ENCODE measurements at places on chromosomes 11 and 22.
A peak's percentile ranks its signal among the peaks of the same experiment; 100 is the strongest.

GRCh38 chr11:45870706-45871105 is 14.7 kb upstream of the MAPK8IP1 start:
- no peak for DNase-seq

GRCh38 chr22:28222976-28223745 is 304.1 kb upstream of the PITPNB start:
- no peak for DNase-seq

GRCh38 chr11:117315285-117316196 is 515 bp downstream of the BACE1 start:
- no peak for DNase-seq

- no peak for DNase-seq
These were observed 35.7 kb upstream of the MUC5AC start for GRCh38 chr11:1121813-1122663.

GRCh38 chr22:37112084-37112728 is 2.7 kb upstream of the TMPRSS6 start:
- DNase-seq = no peak

DNA sequence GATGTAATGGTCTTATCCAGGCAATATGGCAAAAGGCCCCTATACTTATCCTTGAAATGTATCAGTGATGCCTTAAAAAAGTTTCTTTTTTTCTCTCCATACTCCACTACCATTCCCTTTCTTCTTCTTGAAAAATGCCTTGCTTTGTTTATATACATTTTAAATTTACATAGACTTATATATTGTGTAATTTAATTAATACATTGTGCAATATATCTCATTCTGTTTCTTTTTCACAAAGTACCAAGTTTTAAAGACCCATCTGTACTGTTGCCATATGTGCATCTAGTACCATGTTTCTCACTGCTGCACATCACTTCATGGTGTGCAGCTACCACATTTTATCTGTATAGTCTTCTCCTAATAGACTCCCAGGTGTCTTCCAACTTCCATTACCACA is 7.5 kb downstream of the MMP8 start:
- no peak for DNase-seq

GRCh38 chr11:720642-721246 is 14.7 kb downstream of the EPS8L2 start:
- no peak for DNase-seq

GRCh38 chr11:19071255-19071654 is 10.7 kb upstream of the MRGPRX2 start:
- peak; percentile 22 for DNase-seq

DNA sequence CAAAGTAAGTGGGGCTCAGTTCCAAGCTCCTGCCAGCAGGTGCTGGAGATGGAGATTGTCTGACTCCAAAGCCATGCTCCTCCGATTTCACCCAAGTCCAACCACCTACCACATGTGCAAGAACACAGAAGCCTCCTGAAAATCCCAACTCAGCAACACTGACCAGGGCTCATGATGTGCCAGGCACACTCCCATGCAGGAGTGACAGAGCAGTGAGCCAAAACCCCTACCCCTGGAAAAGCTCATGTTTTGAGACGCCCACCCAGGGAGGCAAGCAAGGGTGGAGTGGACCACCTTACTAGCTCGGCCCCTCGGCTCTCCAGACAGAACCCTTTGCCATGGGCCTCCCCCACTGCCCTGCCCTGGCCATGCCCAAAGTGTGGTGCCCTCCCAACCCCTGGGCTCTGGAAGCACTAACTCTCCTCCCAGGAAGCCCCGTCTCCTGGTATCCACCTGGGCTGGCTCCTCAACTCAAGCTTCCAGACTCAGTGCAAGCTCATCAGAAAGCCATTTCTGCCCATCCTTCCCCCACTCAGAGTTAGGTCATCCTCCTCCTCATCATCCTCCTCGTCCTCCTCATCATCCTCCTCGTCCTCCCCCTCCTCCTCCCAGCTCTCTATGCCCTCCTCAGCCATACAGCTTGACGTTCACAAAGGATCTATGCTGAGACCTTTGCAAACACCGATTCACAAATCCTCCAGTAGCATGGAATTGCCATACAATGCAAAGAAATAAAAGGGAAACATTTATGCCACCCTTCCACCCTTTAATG is 154.9 kb downstream of the MPPED1 start:
- no peak for DNase-seq

DNA sequence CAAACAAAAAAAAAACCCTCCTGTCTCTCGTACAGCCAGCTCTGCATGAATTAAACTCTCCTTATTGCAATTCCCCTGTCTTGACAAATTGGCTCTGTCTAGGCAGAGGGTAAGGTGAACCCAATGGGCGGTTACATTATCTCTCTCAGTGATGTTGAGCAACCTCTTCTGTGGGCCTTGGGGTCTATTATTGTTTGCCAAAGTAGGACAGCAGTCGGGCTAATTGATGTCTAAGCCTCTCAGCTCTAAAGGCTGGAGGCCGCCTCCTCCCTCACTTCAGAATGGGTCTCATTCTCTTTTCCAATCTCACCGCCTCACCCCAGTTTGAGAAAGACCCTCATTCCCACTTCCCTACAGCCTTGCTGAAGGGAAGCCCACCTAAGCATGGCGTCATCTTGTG is 1.3 kb upstream of the SLC25A45 start:
- DNase-seq = no peak

- DNase-seq = no peak
These were observed 546.8 kb downstream of the BUD13 start for GRCh38 chr11:116225784-116226585.

- DNase-seq = no peak
These were observed 548.2 kb downstream of the TBC1D22A start for GRCh38 chr22:47310601-47311000.

DNA sequence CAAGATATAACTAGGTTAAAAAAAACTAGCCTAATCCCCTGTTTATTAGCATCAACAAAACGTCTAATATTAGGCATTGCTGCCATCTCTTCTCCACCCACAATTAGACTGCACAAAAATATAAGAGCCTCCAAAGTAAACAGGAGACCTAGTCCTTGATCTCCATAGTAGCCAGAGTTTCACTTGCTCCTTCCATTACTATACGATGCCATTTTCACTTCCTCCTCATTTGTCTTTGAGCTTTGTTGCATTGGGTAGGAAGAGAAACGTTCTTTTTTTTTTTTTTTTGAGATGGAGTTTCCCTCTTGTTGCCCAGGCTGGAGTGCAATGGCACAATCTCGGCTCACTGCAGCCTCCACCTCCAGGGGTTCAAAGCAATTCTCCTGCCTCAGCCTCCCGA is 42.3 kb upstream of the RDX start:
- DNase-seq = no peak

DNA sequence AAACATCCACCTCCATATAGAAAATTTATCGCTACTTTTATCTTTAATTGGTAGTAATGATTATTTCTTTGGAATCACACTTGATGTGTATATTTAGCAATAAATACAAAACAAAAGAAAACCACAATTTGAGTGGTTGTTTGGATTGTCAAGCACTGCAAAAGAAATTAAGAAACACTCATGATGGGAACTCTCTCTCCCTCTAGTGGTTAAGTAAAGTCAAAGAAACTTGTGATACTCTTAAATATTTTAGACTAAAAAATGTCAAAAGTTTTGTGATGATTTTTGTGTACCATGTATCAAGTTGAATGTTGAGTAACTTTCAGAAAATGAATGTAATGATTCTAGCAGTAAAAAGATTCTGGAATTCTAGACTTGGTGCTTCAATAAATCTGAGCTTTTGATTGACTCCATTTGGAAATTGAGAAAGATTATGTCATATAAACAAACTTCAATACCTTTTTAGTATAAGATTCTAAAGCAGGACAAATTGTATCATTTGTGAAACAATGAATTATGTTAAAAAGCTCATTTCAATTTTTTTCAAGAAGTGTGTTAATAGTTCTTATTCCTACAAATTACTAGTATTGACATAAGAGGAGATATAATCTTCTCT is 20.8 kb downstream of the MUC15 start:
- no peak for DNase-seq

DNA sequence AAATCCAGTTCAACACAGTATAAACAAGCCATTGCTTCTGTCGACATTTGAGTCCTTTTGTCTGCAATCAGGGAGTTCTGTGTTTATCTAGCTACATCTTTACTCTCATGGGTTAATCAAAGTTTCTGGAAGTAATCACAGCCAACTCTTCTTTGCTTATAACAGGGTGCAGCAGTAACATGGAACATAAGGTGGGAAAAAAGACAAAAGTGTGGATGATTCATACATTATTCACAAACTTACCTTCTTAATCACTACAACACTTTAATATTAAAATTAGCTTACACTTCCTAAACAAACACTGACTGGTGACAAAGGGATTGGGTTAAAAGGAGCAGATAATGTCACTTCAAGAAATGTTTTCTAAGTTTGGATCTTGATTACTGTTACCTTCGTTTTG is 44.7 kb downstream of the SNX19 start:
- no peak for DNase-seq

DNA sequence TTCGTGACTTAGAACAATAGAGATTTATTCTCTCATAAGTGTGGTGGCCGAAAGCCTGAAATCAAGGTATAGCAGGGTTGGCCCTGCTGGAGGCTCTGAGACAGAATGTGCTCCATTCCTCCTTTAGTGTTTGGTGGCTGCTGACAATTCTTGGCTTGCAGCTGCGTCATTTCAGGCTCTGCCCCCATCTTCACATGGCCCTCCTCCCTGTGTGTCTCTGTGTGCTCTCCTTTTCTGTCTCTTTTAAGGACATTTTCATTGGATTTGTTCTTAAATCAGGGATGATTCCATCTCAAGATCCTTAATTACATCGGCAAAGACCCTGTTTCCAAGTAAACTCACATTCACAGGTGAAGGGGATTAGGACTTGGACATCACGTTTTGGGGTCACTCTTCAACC is 10.2 kb upstream of the APOL6 start:
- no peak for DNase-seq

- DNase-seq = no peak
These were observed 97.6 kb upstream of the B3GAT1 start for GRCh38 chr11:134509381-134510232.

GRCh38 chr22:42560381-42560780 is 6.6 kb downstream of the SERHL2 start:
- no peak for DNase-seq

DNA sequence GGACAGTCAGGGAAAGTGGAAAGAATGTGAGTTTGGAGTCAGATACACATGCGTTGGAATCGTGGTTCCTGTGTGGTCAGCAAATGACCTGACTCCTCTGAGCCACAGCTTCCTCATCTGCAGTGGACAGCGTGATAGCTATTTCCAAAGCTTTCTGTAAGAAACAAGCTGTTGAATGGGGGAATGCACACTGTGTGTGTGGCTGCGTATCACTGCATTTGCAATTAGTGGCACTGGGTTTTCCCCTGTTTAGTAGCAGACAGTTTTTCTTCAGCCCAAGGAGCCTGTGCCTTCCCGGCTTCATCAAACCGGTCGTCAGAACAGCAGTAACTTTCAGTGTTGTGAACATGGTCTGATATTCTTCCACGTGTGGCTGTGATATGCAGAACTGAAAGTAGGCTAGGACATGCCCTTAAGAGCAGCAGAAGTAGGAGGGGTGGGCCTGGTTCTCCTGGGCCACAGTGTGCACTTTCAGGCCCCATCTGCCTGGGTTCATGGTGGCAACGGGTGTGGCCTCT is 121.5 kb downstream of the RRAS2 start:
- DNase-seq = no peak

DNA sequence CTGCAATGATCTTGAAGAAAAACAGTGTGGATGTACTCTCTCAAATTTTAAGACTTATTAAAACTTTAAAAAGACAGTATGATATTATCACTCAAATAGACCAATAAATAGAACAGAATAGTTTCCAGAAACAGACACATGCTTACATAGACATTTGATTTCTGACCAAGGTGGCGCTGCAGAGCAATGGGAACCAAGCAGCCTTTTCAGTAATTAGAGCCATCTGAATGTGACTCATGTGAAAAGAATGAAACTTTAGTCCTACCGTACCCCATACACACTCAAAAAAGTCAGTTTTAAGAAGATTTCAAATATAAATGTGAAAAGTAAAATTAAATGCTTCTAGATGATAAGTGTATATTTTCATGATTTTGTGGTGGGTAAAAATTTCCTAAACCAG is 74.2 kb upstream of the MS4A8 start:
- DNase-seq = no peak

DNA sequence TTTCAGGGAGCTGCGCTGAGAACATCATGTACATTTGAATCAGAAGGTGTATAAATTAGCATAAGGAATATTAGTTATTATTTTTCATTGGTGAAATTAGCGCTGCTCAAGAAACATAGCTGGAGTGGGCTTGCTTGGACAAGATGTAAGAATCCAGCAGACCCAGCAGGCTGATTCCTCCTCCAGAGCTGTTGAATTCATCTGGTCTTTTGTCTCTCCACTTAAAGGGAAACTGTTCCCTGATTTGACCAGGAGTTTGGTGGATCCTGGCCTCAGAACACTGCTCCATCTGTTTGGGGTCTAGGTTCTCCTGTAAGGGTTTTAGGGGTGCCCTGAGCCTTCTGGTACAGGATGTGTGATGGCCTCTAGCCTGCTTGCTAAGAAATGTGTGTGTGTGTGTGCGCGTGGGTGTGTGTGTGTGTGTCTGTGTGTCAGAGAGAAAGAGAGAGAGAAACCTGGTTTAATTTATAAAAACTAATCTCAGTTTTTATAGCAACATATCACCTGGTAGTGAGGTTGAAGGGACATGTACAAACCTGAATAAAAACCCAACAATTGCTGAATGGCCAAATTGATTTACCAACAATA is 8.3 kb upstream of the SORL1 start:
- DNase-seq = no peak

GRCh38 chr11:384511-384910 is 9.5 kb upstream of the PKP3 start:
- no peak for DNase-seq

GRCh38 chr11:12085371-12086251 is 24.8 kb upstream of the MICAL2 start:
- DNase-seq = no peak

GRCh38 chr22:48651981-48652538 is 1175.6 kb downstream of the BRD1 start:
- no peak for DNase-seq

DNA sequence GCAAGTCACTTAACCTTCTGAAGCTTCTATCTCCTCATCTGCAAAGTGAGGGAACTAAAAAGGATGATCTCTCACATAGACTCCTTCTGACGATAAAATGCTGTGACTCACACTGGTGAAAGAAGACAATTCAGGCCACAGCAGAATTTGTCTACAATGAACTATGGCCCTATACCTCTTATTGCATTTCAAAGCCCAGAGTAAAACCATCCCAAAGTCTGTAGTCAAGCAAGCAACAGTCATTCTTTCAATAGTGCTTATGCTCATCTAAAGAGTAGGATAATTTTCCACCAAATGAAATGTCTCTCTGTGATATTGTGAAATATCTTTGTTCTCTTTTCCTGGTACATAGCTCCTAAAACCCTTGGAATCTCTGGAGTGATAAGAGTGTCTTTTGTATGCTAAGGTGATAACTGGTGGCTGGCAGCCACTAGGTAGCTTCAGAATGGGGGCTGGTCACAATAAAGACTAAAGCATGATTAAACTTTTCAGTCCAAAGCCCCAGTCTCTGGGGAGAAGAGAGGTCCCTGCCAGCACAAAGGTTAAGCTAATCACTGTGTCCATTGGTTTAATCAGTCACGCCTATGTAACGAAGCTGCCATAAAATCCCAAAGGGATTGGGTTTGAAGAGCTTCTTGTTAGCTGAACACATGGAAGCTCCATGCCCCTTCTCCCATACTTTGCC is 30.8 kb downstream of the SYTL2 start:
- no peak for DNase-seq

- no peak for DNase-seq
These were observed 15.4 kb downstream of the CARD10 start for GRCh38 chr22:37503850-37504249.

Measured in stimulated activated CD8-positive, alpha-beta memory T cell treated with anti-CD3 and anti-CD28 coated beads, Interleukin-7, amount 100 ng/mL, for 48 hours (primary cell).